NCI-H187 (cell line): ENCODE measurements at places on chromosomes 12 and 14.

DNA sequence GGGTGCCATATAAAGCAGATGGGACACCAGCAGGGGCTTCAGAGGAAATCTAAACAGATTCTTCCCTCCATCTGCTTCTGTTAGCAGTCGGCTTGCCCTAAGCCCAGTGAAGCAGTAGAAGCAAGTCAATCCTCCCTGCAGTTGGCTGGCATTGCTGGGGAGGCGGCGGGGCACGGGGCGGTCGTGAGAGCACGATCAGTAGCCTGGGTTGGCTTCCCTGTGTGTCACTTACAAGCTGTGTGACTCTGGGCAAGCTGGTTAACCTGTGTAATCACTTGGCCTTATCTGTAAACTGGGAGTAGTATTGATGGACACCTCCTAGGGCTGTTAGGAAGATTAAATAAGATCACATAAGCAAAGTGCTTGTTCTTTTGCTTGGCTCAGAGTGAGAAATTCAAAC lies 19.4 kb downstream of the MYRFL start:
- no peak for DNase-seq

DNA sequence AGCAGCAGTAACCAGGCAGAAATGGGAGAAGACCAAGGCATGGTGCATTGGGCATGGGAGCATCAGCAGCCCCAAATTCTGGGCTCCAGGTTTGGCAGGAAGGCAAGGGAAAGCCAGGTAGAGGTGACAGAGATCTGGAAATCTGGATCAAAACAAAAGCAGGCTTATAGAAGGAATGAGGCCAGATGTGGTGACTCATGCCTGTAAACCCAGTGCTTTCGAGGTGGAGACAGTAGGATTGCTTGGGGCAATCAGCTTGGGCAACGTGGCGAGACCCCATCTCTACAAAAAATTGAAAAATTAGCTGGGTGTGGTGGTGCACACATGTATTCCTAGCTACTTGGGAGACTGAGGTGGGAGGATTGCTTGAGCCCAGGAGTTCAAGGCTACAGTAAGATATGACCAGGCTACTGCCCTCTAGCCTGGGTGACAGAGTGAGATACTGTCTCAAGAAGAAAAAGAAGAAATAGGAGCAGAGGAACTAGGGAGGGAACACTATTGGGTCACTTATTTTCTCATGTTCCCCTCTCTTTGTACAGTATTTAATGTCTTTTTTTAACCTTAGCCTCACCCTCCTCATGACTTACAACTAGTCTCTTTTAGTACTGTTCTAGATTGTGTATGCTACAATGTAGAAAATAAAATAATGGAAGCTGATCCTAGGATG lies 25.1 kb downstream of the SLC4A8 start:
- DNase-seq = no peak

- no peak for DNase-seq
These were observed 353.6 kb downstream of the TMTC2 start for GRCh38 chr12:83040339-83040738.

DNA sequence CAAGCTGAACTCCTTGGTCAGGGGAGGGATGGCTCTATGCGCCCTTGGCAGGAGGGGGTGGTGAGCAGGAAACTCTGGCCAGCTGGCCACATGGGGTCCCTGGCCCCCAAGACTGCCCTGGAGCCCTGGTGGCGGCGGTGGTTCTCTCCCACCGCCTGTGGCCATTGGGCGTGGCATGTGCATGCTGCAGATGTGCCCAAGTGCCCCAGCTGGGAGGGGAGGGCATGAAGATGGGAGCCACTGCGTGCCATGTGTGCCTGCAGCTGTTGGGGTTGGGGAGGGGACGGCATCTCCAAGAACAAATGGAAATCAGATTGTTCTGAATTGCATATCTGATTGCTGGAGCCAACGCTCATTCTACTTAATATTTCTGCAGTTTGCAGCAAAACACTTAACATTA lies 115.7 kb upstream of the IGF1 start:
- no peak for DNase-seq

GRCh38 chr14:71384007-71384845 lies 477.0 kb downstream of the PCNX1 start:
- DNase-seq = no peak

DNA sequence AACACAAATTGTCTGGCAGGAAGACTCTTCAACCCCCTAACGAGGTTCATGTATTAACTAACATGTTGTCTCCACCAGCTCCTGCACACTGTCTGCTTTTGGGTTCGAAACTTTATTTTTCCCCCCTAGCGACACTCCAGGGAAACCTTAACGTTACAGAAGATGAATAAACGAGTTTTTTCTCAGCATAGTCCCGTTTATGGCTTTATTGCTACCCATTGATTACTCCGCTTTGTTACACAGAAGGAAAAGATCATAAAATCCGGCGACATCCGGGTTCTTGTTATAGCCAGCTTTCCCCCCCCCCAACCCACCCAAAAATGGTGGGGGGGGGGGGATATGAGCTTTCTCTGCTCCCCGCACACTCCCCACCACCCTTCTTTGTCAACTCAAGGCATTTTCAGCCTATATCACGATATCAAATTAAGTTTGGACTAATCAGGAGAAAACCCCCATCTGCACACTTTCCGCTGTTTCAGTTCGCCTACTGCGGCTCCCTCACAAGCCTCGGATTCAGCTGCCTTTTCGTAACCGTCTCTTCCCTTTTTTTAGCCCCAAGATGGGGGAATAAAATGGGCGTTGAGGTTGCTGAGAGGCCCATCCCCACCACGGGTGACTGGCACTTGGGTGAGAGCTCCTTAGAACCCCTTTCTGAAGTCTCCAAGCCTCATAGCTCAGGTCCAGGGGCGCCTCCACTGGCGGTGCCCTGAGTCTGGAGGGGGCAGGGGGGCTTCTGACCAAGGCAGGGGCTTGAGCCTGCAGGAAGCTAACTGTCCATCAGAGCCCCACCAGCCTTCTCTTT lies 1.4 kb upstream of the HOXC6 start:
- DNase-seq = no peak

DNA sequence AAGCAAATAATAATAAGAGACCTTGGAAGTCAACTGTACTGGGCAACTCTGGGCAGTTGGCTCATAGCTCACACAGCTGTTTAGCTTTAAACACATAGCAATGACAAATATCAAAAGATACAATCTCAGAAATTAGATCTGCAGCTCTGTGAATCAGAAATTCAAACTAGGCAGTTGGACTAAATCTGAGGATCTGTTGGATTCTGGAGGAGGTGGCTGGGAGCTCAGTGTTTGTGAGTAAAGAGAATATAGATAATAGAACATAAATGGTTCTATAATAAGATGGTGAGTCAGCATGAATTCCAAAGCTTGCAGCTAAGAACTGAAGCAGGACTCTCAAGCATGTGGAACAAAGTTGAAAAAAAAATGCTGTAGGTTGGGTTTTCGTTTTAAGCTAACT lies 1949.4 kb upstream of the SEL1L start:
- no peak for DNase-seq

- no peak for DNase-seq
These were observed 5.1 kb downstream of the ARF6 start for GRCh38 chr14:49897965-49898364.

DNA sequence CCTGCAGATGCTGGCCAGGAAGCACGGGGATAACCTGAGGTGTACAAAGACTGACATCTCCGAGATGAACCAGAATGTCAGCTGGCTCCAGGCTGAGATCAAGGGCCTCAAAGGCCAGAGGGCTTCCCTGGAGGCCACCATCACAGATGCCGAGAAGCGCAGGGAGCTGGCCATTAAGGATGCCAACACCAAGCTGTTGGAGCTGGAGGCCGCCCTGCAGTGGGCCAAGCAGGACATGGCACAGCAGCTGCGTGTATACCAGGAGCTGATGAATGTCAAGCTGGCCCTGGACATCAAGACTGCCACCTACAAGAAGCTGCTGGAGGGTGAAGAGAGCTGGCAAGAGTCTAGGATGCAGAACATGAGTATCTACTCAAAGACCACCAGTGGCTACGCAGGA lies 380.0 kb upstream of the USP15 start:
- no peak for DNase-seq

GRCh38 chr12:30882706-30883105 lies 43.8 kb upstream of the TSPAN11 start:
- no peak for DNase-seq

GRCh38 chr14:63467440-63468072 lies 75.6 kb downstream of the PPP2R5E start:
- DNase-seq = no peak

GRCh38 chr12:102107970-102108369 lies 11.9 kb downstream of the NUP37 start:
- DNase-seq = no peak

DNA sequence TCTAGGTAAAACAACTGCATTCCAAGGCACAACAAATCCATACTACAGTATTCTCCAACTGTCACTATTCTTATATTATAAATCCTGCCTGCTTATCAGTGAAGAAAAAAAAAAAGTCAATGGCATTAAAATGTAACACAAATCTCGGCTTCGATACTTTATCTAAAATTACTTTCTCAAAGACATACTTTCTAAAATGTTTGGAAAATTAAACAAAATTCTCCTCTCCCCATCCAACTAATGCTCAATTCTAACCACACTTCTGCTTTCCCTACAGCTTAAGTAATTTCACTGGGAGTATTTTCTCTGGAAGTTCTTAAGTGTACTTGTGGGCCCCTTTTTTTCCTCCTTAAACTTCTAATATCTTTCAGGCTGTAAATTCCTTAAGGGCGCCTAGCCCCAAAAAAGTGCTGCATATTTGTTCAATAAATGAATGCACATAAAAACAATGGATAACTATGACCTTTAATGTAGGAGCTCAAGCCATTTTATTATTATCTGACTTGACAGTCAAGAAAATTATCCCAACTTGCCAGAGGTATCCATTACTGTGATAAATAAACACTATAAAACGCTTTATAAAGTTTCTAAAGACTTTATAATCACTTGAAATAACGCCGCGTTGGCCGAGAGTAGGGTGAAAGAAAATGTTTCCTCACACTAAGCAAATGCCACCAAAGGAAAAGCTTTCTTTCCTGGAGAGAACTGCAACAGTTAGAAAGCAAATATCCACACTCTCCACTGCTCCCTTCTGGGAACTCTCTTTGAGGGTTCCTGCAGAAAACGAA lies 977 bp downstream of the HEATR5A start:
- DNase-seq = no peak

GRCh38 chr12:115160271-115161128 lies 476.5 kb upstream of the TBX3 start:
- peak; percentile 97 for DNase-seq

DNA sequence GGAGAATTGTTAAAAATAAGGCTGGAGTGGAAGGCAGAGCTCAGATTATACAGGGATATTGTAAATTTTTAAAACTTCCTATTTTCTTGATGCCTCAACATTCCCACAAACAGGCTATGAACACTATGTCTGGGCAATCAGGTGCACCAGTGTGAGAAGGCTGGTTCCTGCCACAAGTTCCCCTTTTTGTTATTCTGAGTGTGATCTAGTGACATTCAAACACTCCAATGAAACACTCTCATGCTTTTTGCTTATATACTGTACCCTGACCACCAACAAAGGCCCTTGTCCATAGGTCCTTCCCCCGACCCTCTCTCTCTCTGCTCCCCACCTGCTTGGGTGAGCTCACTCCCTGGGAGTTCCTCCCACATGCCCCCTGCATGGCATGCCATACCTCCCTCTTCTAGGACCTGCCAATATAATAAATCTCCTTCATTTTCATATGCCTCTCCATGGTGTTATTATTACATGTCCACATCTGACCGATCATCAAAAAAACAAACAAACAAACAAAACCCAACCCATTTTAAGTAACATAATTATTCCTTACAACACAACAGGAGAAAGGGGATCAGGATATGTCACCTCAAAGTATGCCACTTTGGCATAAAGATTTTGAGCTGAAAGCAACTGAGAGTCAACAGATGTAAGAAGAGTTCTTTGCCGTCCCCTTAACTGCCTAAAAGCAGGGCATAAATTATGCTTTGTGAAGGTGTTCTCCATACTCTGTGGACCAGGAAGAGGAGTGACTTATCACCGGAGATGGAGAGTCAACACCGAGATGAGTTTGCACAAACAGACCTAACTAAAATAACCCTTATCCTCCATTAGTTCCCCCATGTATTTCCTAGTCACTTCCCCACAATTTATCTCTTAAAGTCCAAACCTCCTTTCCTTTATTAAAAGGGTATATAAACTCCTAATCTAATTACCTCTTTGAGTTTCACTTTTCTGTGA lies 42.5 kb upstream of the CATSPERB start:
- DNase-seq = no peak

DNA sequence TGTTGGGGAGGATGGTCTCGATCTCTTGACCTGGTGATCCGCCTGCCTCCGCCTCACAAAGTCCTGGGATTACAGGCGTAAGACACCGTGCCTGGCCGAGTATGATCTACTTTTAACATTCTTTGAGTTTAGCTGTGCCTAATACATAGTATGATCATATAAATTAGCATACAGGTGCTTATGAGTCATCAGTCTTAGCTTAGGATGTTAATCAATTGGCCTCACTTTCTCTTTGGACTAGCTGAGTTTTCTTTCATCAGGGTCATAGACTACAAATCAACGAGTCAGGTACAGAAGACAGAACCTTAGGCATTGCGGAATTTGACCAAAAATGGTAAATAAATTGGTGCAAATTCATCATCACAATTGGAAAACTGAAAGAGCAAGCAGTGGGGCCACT lies 2.2 kb downstream of the SLC25A21 start:
- DNase-seq = no peak

DNA sequence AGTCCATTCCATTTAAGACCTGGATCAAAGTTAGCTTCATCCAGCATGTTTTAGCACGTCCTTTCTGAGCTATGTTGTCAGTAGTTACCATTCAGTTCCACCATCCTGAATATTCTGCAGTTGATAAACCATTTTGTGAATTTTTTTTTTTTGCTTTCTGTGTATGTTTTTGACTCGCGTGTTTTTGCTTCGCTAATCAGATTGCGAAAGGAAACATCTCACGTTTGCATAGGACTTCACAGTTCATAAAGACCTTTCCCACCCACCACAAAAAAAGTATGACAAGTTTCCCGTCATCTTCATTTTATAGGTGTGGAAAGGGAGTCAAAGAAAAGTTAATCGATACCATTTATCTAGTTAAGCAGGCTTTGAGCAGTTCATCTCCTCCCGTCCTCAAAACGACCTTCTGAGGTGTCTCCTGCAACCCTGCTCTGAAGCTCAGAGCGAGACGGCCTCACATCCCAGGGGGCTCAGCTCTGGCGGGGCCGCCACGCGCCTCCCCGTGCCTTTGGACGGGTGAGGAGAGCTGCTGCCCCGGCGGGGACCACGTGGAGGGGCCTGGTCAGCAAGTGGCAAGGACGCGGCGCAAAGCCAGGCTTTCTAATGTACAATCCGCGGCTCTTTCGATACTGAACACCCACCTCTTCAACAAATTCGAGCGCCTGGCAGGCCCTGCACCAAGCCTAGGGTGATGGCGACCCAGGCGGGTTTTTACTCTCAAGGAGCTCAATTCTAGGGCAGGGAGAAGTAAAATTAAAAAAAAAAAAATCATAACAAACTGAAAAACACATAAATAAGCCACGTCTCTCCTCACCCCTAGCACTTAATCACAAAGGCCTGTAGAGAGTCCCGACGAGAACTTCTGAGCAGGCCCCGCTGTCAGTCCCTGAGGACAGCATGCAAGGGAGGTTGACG lies 988 bp upstream of the TMEM263 start:
- no peak for DNase-seq

DNA sequence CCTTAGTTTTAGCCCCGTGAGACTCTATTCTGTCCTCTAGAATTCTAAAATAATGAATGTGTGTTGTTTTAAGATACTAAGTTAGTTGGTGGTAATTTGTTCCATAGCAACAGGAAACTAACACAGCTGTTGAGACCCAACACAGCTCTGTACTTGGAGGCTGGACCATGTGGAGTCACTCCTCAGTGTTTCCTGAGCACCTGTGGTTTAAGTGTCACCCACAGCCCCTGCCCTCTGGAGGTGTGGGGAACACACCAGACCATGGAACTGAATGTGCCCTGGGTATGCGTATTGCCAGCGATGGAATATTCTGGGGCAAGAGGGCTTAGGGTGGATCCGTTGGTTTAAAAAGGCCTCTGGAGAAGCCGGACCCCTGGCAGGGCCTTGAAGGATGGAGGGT lies 16.6 kb upstream of the GPR68 start:
- DNase-seq = no peak
